ENCODE measurements at places on chromosomes 16 and 17. TPM values are rescaled to one million over a fixed set of nuclear protein-coding genes. Genes with fewer than 3 reads are reported as not detected.

Gene SRCIN1
- 1.8 TPM for total RNA-seq

Gene NGFR
- total RNA-seq = not detected

Gene DLX3
- total RNA-seq = 0.23 TPM

Gene SEPTIN1
- 0.55 TPM for total RNA-seq

Gene GAST
- not detected for total RNA-seq

Gene KCNJ18
- 0.12 TPM for total RNA-seq

Gene HBA2
- not detected for total RNA-seq

Gene TPSG1
- total RNA-seq = not detected

Gene KRTAP16-1
- not detected for total RNA-seq

Gene FOXJ1
- total RNA-seq = 0.26 TPM

Gene PPP1R1B
- total RNA-seq = 3.1 TPM

Gene RNPS1
- total RNA-seq = 131 TPM

Gene NTN1
- 0.22 TPM for total RNA-seq

Gene FOXN1
- not detected for total RNA-seq

Gene CCL1
- not detected for total RNA-seq

Gene CENPT
- total RNA-seq = 35.1 TPM

Gene ZNF205
- 27.0 TPM for total RNA-seq
